ENCODE measurements at places on chromosomes 6 and 20.

- DNase-seq, result no peak
Observed at GRCh38 chr6:81793821-81794475, 41.5 kb upstream of the TENT5A start.

GRCh38 chr6:149032599-149033405 is 284.7 kb upstream of the TAB2 start:
- DNase-seq, result no peak

DNA sequence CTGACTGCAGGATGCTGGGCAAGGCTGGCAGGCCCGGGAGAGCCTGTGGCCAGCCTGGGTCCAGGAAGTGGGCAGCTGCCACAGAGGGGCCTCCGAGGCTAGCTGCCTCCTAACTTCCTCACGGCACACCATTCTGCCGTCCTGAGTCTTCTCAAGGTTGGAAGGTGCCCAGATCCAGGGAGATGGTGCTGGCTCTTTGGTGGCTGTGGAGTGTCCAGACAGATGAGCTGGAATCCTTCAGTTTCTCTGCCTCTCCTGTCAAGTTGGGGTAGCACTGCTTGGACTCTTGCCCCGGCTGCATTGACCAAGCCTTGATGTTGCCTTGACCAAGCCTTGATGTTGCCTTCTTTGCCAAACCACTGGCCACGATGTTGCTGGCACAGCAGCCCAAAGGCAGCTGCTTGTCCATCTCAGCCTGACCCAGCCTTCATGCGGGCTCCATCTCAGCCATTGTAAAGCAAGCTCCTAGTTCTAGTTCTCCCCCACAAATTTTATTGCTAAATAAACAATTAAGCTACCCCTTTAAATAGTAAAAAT is 75.1 kb upstream of the AFDN start:
- DNase-seq, result no peak

GRCh38 chr6:152356662-152357061 is 280.5 kb downstream of the SYNE1 start:
- DNase-seq, result no peak

DNA sequence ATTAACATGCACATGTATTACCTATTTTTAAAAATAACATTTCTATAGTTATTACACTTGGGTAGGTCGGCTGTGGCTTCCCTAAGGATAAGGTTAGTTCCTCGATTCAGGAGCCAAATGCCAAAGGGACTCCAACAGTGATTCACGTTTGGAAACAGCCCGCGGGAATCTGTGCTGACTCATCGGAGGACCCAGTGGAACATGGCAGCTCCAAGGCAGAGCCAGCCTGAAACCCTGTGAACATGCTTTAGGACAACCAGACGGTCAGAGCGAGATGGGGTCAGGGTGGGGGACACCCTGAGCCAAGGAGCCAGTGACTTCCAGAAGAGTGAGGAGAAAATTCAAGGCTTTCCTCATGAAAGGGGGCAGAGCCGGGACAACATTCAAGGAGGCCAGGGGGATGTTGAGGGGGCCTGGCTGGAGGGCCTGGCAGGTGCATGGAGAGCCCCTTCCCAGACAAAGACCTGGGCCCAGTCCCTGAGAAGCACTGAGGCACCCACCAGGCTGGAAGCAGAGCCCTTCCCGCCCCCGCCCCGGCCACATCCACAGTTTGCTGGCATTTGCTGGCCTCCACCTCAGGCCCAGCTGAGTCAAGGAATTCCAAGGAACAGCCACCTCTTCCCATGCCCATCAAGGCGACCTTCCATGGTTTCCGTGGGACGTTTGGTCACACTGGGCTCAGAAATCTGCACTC is 133.2 kb downstream of the SNX5 start:
- DNase-seq, result no peak

DNA sequence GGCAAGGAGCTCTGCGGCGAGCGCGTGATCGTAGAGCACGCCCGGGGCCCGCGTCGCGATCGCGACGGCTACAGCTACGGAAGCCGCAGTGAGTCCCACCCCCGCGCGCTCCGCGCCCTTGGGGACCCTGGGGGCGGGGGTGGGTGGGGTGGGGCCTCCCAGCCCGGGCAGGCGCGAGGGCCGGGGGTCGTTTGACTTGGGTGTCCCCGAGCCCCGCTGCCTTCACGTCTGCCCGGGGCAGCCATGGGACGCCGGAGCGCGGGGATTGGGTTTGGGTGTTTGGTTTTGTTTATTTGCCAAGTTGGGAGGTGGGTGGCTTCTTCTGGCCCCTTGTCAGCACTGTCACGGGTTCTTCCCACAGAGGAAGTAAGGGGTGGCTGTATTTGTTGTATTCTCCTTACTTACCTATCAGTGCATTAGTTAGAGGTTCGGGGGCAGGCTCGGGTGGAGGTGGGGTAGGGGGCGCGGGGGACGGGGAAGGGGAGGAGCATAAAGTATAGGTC is 777 bp downstream of the SRSF6 start:
- no peak for DNase-seq

- DNase-seq, result no peak
Observed at GRCh38 chr20:1299522-1299921, 29.4 kb downstream of the SDCBP2 start.

GRCh38 chr6:111585974-111586315 is 19.7 kb downstream of the TRAF3IP2 start:
- DNase-seq, result no peak

- no peak for DNase-seq
Observed at GRCh38 chr6:15081447-15081846, 164.4 kb upstream of the JARID2 start.

GRCh38 chr6:167795321-167795811 is 31.3 kb upstream of the AFDN start:
- DNase-seq, result no peak

GRCh38 chr20:62758226-62758912 is 37.9 kb upstream of the MRGBP start:
- no peak for DNase-seq

DNA sequence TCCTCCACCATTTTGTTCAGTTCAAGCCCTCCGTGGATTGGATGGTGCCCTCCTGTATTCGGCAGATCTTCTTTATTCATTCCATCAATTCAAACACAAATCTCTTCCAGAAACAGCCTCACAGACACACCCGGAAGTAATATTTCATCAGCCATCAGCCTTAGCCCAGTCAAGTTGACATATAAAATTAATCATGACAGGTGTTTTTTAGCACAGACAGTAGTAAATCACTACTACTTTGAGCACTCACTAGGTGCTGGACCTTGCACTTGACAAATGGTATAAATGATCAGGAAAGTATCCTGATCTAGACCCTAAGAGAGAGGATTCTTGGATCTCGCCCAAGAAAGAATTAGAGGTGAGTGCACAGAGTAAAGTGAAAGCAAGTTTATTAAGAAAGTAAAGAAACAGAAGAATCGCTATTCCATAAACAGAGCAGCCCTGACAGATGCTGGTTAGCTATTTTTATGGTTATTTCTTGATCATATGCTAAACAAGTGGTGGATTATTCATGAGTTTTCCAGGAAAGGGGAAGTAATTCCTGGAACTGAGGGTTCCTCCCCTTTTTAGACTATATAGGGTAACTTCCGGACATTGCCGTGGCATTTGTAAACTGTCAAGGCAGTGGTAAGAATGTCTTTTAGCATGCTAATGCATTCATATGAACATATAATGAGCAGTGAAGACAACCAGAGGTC is 194.6 kb upstream of the LAMP5 start:
- no peak for DNase-seq

DNA sequence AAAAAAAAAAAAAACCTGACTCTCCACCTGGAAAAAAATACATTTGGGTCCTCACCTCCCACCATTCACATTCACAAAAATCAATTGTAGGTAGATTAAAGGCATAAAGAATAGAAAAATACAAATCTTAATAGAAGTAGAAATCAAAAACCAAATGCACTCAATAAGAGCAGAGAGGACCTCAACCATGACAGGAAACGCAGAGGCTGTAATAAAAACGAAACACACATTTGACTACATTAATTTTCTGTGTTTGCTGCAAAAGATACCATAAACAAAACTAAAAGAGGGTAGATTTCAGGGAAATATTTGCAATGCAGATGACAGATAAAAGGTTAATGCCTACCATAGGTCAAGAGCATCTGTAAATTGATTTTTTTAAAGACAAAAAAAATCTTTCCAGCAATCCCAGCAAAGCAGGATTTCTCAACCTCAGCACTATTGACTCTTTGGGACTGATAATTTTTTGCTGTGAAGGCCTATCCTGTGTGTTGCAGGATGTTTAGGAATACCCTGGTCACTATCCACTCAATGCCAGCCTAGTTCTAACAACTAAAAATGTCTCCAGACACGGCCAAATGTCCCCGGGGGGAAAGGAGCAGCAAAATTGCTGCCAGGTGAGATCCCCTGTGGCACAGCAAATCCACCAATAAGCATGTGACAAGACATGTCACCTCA is 9.1 kb downstream of the ETV7 start:
- DNase-seq, result no peak

GRCh38 chr20:20711413-20711812 is 1.0 kb downstream of the RALGAPA2 start:
- DNase-seq, result no peak

- DNase-seq, result no peak
Observed at GRCh38 chr20:19885939-19886660, 128.0 kb downstream of the RIN2 start.

DNA sequence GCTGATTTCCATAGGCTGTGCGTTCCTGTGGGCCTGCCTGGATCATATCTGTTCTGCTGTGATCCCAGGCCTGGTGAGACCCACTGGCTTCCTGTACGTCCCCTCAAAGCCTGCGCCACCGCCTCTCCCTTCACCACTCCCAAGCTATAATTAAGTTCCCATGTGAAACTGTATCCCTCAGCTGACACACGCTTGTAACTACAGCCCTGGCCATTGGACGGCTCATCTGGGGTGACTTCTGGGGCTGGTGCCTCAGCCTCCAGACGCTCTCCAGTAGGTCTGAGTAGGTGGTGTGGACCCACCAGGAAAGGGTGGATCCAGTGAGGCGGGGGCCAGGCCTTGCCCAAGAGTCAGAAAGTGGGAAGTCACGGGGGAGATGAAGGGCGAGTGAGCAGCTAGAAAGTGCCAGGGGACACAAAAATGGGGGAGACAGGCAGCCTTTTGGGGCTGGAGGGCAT is 21.0 kb downstream of the PPARD start:
- peak; percentile 52 for DNase-seq

GRCh38 chr20:62508641-62509051 is 32.9 kb upstream of the GATA5 start:
- DNase-seq, result no peak

DNA sequence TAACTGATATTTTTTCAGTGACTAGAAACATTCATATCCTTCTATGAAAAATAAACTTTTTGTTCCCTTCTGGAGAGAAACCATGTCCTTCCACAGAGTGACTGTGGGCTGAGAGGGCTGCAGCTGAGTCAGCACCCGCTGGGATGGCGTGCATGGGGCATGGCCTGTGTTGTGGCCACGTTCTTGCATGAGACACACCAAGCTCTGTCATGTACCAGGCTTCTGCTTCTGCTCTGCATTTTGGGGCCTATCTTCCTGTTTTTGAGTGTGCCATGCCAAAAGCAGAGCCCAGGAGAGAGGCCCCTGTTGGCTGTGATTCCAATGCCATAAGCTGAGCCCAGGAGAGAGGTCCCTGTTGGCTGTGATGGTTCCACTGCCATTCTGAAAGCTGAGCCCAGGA is 10.8 kb downstream of the APMAP start:
- no peak for DNase-seq

DNA sequence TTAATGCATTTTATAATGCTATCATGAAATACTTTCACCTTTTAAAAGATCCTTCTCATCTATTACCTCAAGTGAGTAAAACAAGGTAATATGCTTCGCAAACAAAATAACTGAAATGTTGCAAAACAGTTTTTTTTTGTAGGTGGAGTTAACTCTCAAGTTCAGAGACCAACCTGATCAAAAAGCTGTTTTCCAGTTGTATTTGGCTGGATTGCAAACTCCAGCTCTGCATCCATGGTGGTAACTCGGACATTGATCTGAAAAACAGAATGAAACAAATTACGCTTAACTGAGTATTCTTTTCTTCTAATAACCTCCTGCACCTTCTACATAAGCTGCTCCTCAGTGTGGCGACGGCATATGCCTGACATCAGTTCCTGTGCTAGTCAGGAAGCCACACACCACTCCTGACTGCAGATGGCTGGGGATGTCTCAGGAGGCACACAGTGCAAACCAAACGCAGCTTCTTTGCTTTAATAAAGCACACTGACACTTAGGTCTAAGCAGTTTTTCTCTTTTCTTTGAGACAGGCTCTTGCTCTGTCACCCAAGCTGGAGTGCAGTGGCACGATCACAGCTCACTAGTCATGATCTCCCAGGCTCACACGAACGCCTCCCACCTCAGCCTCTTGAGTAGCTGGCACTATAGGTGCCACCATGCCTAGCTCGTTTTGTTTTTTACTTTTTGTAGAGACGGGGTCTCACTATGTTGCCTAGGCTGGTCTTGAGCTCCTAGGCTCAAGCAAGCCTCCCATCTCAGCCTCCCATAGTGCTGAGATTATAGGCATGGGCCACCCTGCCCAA is 29.9 kb downstream of the EZR start:
- no peak for DNase-seq

DNA sequence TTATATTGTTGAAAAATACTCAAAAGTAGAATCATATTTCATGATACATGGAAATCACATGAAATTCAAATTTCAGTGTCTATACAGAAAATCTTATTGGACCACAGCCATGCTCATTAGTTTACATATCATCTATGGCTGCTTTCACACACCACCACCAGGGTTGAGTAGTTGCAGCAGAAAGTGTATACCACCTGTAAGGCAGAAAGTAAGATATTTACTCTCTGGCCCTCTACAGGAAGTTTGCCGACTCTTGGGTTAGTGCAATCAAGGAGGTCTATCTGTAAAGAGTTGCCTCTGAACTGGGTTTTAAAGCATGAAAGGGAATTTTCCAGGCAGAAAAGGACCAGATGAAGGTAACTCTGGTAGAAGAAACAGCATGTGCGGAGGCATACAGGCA is 432.3 kb downstream of the DHX35 start:
- no peak for DNase-seq

- no peak for DNase-seq
Observed at GRCh38 chr20:35014537-35014936, 58.9 kb downstream of the MYH7B start.

- DNase-seq, result no peak
Observed at GRCh38 chr6:26539071-26539615, 977 bp downstream of the HMGN4 start.

- DNase-seq, result no peak
Observed at GRCh38 chr6:57276946-57277345, 40.5 kb upstream of the PRIM2 start.

DNA sequence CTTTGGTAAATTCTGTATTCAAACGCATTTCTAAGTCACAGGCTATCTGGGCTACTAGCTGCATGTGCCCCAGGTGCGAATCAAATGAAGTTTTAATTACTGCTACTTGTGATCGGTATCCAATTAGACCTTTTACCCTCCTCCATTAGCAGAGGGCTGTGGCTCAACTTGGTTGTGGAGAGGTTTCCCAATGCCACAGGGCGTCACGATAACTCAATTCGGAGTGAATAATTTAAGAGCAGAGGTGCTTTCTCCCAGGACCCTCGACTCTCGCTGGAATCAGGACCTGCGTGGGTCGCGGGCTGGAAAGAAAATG is 640 bp downstream of the SAYSD1 start:
- DNase-seq, result no peak

DNA sequence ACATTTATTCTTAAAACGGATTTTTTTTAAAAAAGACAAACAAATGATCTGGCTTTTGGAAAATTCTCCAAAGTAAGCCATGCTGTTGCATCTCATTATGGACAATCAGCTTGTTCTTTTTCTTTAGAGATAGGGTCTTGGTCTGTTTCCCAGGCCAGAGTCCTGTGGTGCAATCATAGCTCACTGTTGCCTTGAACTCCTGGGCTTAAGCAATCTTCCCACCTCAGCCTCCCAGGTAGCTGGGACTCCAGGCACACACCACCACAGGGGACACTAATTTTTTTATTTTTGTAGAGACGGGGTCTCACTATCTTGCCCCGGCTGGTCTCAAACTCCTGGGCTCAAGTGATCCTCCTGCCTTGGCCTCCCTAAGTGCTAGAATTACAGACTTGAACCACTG is 45.9 kb upstream of the TGM3 start:
- no peak for DNase-seq
